ENCODE measurements at places on chromosomes 5 and 9.

- no peak for DNase-seq
These were observed 4.6 kb upstream of the SLC9A3 start for GRCh38 chr5:528629-529511.

DNA sequence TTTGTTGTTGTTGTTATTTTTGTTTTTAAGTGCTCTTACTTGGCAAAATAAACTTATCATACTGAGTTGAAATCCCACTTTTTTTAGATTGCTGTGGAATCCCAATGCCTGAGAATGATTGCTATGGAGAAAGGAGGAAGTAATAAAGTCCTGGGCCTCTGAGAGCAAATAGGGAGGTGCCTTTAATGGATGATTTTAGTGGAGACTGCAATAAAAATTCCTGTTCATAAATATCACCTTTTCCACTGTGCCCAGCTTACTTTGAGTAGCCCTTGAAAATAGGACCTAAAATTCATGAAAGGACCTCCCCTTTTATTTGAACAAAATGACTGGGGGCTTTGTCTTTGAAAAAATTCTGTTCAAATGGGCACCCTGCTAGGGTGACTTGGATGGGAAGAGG, 21.8 kb upstream of the ANKH start:
- no peak for DNase-seq

DNA sequence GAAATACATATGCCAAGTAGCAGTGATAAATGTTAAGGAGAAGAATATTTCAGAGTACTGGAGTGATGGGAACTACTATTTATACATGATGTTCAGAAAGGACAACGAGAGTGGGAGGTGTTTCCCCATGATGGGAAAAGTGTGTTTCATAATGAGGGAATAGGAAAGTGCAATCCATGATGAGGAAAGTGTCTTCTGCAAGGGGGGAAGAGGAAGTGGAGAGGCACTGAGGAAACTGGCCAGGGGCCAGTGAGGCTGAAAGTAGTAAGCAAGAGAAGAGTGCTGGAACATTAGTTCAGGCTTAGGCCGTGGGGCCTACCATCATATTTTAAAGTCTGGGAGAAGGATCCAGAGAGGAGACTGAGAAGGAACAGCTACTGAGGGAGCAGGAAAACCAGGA, 327.2 kb downstream of the SLF1 start:
- DNase-seq, result peak; percentile 82

DNA sequence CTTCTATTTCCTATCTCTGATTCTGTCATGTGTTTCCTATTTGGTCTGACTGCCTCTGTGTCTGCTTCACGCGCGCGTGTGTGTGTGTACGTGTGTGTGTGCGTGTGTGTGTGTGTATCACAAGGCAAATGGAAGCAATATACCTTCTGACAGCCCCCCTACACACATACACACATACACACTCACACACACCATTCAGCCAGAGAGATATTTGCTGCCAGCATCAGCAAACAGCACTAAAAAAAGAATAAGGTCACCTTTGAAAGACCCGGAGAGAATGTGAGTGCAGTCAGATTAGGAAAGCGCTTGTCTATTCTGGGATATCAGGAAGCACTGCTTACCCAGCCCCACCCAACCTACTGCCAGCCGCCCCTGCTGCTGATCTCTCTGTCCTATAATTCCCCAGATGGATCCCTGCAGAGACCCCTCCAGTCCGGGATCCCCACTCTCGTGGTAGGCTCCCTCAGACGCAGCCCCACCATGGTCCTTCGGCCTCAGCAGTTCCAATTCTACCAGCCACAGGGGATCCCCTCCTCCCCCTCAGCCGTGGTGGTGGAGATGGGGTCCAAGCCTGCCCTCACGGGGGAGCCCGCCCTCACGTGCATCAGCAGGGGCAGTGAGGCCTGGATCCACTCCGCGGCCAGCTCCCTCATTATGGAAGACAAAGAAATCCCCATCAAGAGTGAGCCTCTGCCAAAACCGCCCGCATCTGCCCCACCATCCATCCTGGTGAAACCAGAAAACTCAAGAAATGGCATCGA, 45.7 kb downstream of the PLAC8L1 start:
- no peak for DNase-seq

DNA sequence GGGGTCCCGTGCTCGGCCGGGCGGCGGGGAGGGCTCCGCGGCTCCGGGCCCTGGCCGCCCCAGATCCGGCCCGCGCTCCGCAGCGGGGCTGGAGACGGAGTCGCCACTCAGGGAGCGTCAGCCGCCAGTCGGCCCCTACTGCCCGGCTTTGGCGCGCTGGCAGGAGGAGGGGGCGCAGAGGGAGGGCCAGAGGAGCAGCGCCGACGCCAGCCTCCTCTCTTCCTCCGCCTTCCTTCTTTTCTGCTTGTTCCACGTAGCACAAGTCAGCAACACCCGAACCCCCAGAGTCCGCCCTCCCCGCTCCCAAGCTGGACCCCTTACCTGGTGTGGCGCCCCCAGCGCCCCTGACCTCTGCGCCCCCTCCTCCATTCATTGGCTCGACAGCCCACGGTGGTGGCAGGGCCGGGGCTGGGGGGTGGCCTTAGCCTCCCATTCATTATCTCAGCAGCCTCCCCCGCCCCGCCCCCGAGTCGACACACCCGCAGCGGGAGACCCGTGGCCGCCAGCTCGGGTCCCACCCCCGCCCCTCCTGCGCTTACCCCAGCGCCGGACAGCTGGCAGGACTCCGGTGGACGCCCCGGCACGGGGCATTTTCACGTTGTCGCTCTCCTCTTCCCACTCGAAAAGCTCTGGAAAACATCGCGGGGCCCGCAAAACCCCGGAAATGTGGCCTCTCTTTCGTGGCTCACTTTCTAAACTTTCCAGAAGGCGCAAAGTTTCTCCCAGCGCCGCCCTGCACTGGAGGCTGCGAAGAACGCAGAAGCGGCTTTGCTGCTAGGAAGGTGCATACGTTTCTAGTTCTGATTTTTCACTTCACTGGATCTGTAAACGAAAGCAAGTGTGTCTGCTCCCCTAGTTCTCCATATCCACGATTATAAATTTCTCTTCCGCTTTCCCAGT, at the start of gene LPAR1:
LPAR1 (minus strand) TSS at position 140 of the 900 bp plus-strand sequence. CDS start 66,353 bp downstream, outside the sequence.
- DNase-seq, result peak; percentile 59

GRCh38 chr5:91098541-91098940, 284.6 kb downstream of the ARRDC3 start:
- no peak for DNase-seq

- DNase-seq, result no peak
These were observed 149.1 kb downstream of the GHR start for GRCh38 chr5:42572313-42572712.

- no peak for DNase-seq
These were observed 232.0 kb downstream of the IRX1 start for GRCh38 chr5:3827624-3828023.

DNA sequence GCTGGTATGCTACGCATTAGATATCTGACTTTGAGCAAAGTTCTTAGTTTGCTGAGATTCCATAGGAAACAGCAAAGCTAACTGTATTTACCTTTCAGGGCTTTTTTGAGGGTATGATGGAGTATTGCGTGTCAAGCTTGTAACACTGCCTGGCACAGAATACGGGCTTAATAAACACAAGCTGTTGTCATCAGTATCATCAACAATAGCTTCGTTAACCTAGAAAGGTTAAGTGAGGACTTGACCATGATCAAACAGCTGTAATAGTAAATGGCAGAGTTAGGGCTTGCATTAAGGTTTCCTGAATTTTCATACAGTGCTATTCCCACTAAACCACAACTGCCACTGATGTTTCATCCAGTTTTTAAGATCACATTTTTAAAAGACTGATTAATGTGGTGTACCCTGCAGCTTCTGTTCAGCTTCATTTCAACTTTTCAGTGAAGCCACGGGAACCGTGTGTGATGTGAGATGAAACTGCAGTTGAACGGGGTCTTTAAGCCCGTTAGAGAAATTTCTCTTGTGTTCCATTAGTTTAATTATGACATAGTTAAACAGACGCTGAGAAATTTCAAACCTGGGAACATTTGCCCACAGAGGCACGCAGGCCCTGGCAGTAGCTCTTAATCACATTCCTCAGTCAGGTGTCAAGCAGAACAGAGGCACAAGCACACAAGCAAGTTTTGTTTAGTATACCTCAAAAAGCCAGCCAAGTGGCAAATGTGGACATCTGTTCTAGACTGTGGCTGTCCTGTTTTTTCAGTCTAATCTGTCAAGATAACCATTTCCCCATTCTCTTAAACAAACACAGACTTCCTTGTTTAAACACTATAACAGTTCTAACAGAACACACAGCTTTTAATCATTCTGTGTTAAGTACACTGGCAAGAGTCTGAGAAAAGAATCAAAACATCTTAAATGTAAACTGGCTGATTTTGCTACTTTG, 147.1 kb downstream of the ZNF608 start:
- no peak for DNase-seq

DNA sequence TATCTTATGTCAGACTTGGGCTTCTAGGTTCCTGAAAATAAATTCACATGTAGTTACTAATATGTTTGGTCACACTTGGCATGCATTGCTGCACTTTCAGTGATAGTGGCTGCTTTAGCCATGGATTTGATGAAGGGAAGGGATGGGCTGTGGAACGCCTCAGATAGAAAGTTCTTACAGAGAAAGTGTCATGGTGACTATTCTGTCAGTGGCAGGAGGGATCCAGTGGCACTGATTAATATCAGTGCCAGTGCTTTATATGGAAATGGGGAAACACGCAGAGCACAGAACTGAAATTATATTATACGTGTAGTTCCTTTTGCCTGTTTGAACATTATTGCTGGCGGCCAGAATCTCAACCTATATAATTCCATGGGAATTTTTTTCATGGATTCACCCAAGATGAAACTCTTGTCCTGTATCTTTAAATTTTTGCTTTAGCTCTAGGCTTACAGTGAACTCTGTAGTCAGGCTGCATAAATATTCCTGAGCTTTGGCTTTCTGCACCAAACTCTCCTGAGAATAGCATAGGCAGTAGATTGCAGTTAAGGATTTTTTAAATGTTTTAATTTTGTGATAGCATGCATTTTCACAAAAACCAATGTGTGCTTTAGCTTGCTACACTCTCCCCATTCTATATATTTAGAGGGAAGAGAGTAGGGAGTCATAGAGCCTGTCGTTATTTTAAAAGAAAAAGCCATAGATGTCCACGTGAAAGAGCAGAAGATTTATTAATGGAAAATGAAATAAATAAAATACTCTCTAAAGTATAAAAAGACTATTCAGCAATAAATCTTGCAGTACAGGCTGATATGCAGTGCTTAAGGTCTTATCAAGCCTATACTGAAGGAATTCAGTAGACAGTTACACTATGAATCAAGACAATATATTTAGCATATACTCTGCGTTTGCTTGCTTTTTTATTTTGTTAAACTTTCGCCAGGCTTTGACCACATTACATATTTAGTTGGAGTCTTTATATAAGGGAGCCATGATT, 98.7 kb downstream of the EDIL3 start:
- DNase-seq, result no peak

Measured in suppressor macrophage treated with lipopolysaccharide for 4 hours (primary cell).